ENCODE measurements at places on chromosomes 7 and 10.

GRCh38 chr10:89553064-89553734 is 17.8 kb upstream of the SLC16A12 start:
- DNase-seq = no peak

GRCh38 chr7:87345962-87346371 is 503 bp downstream of the CROT start:
- DNase-seq = no peak

- DNase-seq = no peak
These were observed 458.1 kb downstream of the RPS24 start for GRCh38 chr10:78491812-78492211.

DNA sequence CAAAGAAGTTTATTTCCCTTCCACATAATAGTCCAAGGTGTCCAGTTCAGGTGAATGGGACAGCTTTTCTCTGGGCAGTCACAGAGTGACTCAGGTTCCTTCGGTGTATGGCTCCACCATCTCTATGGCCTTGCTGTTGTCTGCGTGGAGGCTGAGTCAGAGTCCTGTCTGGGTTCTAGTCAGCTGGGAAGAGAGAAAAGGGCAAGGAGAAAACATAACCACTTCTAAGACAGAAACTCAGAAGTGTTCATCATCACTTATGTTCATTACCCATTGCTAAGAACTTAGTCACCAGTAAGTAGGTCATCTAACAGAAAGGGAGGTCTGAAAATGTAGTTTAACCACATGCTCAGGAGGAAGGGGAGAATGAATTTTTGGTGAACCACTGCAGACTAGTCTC is 32.4 kb upstream of the CCDC7 start:
- no peak for DNase-seq

GRCh38 chr7:15703732-15704131 is 17.2 kb upstream of the MEOX2 start:
- no peak for DNase-seq

- no peak for DNase-seq
These were observed 739 bp upstream of the CCDC186 start for GRCh38 chr10:114174695-114175188.

DNA sequence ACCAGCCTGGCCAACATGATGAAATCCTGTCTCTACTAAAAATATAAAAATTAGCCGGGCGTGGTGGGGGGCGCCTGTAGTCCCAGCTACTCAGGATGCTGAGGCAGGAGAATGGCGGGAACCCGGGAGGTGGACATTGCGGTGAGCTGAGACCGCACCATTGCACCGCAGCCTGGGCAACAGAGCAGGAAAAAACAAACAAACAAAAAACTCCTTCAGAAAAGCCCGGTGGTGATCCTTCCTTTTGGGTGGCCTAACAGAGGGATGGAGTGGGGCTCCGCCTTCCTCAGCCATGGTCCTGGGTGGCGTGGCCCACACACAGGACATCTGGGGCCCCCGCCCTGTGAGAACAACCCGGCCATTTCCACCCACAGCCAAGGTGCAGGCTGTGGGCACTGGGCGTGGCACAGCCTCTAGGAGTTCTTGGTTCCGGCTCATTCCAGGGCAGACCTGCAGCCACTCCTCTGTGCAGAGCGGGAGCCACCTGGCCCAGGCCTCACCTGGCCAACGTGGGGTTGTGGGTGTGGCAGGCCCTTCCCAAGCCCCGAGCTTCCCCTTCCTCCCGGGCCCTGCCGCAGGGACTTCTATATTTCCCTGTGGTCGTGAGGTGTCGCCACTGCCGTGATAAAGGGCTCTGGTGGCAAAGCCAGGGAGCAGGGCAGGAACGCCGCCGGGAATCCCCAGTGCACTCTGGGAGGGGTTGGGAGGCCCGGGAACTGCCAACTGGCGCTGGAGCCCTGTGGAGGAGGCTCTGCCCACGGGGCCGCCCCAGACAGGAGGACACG is 37.6 kb downstream of the GET4 start:
- no peak for DNase-seq

DNA sequence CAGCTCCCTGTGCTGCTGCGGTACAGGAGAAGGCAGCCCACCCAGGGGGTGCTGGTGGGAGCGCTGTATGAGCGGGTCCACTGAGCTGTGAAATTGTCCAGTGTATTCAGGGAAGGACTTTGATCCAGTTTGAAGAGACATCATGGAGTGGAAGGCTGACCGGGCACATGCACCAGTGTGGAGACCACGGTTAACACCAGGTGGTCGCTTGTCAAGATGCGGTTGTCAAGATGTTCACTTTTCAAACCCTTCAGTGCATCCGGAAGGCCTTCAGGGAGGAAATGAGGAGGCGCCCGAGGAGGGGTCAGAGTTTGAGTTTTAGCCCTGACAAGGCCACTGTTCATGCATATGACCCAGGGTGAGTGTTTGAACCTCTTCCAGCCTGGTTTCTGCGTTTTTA is 6.1 kb downstream of the DOCK1 start:
- DNase-seq = no peak

- DNase-seq = no peak
These were observed 12.8 kb upstream of the DRGX start for GRCh38 chr10:49408519-49409306.

DNA sequence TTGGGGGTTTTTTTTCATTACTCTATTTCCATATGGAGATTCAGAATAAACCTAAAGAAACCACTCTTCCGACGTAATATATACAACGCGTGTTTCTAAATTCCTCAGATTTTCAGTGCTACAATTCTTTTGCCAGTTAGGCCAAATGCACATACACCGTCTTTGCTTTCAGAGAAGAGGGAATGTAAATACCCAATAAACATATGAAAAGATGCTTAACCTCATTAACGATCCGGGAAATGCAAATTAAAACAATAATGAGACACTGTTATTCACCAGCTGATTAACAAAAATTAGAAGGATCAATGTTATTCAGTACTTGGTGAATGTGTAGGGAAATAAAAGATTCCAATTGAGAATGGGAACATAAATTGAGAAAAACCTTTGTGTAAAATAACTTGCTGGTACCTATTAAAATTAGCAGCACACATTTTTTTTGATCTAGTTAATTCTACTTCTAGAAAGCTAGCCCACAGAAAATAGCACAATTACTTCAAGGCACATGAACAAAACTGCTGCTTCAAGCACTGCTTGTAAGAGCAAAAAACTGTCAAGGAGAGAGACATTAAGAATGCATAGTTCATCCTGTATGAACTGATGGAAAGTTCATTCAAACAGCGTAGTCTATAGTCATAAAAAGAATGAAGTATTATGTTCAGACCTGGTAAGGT is 56.7 kb downstream of the FGFR2 start:
- DNase-seq = no peak

GRCh38 chr7:98613601-98614425 is 3.3 kb upstream of the NPTX2 start:
- DNase-seq = no peak

GRCh38 chr10:100996678-100997359 is 2.8 kb upstream of the LZTS2 start:
- no peak for DNase-seq

DNA sequence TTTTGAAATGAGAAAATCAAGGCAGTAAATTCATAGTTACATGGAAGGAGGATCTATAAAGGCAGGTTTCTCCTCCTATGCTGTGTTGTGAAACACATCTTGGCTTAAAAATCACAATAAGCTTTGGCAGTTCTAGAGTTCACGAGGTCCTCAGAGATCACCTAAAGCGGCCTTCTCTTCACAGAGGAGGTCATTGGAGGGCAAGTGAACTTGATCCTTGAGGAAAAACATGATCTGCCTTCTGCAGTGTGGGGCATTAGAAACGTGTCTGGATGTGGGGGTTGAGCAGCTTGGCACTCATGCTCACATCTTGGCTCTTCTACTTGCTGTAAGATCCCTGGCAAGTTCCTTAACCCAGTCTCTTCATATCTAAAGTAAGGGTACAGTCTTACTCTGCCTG is 96.1 kb upstream of the BMPER start:
- DNase-seq = no peak

- no peak for DNase-seq
These were observed 75.0 kb upstream of the ADAM12 start for GRCh38 chr10:126463286-126463685.

Data from cortex of kidney (tissue), 1 donor.